ENCODE measurements at places on chromosomes 3 and 15.

DNA sequence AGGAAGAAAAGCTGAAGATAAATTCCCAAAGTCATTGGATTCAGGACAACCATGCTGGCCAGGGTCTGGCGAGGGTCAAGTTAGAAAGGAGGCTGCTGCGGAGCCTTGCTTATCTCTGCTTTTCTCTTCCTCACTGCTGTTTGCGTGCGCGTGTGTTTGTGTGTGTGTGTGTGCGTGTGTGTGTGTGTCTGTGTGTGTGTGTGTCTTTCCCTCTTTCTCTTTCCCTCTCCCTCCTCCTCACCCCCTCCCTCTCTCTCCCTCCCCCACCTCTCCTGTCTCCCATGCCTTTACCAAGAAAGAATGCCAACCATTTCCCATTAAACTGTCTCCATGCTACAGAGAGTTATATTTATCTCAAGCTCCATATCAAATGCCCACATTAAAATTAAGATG lies at the start of gene COLQ:
TSS of gene COLQ (minus strand) at position 134 of the 393 bp plus-strand sequence. CDS start at position 53, 81 bp downstream.
- H3K4me1 ChIP-seq = peaks cover 2% of the 10 kb centered on the region
- no peak within 1 kb of the TSS for H3K4me3 ChIP-seq
- H3K27me3 ChIP-seq = no peaks in the 10 kb centered on the region
- H3K27ac ChIP-seq = no peak within 1 kb of the TSS

DNA sequence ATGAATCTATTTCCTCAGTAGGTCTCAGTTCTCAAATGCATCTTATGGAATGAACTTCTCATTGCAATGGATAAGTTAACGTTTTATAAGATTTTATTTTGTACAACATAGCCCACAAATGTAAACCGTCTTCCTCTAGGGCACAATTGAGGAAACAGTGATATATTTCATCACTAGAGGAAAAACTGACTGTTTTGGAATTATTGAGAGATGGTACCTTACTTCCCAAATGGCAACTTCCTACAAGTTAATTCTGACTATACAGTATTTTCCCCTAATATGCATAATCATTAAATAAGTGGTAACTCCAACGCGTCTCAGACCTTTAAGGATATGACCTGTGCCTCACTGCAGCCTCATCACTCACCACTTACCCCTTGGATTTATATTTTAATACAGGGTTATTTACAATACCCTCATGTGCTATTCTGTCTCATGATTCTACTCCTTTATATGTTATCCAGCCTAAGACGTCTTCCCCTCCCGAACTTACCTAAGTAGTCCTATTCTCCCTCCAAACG lies 13.3 kb downstream of the GABPB1 start:
- no peak for DNase-seq
- no peak overlapping the region for H3K27ac ChIP-seq
- no peaks in the 10 kb centered on the region for H3K27me3 ChIP-seq
- no peaks in the 10 kb centered on the region for H3K36me3 ChIP-seq
- no peaks in the 10 kb centered on the region for H3K4me1 ChIP-seq
- H3K4me3 ChIP-seq = no peak overlapping the region

GRCh38 chr3:152209060-152209459 lies 59.7 kb upstream of the MBNL1 start:
- H3K27me3 ChIP-seq = no peaks in the 10 kb centered on the region
- H3K4me1 ChIP-seq = no peaks in the 10 kb centered on the region
- no peak overlapping the region for H3K27ac ChIP-seq

DNA sequence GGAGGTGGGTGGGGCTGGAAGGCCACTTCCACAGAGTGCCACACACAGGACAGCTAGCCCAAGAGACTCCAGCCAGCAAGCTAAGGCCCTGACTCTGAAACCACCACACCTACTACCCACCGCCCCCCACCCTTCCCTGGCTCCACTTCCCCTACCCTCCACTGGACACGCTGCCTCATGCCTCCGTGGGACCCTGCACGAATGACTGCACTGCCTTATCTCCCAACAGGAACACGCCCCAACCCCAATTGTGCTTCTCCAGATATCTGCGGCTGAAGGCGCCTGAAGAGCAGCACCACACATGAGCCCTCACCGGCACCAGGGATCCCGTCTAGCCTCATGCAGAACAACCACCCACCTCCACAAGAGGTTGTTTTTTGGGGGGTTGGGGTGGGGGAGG lies 2.7 kb downstream of the LINGO1 start:
- H3K36me3 ChIP-seq = no peaks in the 10 kb centered on the region
- no peak overlapping the region for H3K27ac ChIP-seq
- peaks cover 8% of the 10 kb centered on the region for H3K4me1 ChIP-seq
- H3K27me3 ChIP-seq = peaks cover 6% of the 10 kb centered on the region
- DNase-seq = no peak
- no peak overlapping the region for H3K4me3 ChIP-seq

DNA sequence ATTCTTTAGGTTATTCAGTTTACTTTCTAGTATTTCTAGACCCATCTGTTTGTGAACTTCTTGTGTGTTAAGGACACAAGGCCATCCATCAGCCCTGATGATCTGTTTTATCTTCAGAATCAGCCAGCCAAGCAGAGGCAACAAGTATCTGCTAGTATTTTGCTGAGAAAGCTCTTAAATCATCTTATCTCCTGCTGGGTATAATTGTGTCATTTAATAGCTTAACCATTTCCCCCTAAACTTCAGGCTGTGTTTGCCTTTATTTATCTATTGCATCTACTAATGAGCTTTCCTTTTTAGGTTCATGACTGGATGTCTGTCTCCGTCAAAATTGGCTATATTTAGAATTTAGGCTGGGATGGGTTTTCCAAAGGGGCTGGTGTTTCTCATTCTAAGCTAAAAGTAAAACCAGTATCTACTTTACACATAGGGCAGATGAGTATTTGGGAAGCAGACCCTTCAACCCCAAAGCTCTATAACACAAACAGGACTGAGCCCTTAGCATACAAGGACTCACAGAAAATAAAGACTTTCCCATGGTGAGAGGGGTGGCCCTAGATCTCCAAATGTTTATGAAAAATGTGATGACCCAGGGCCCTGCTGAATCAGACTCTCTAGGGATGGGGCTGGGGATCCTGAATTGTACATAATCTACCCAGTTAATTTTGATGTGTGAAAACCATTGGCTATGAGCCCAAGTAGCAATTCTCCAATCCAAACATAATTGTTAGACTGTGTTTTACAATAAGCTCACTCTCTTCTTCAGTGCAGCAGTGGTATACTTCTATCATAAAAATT lies 65.3 kb upstream of the PSMD6 start:
- H3K27ac ChIP-seq = no peak overlapping the region
- no peaks in the 10 kb centered on the region for H3K27me3 ChIP-seq
- DNase-seq = peak; percentile 63
- no peaks in the 10 kb centered on the region for H3K36me3 ChIP-seq
- peaks cover 19% of the 10 kb centered on the region for H3K4me1 ChIP-seq
- no peak overlapping the region for H3K4me3 ChIP-seq

GRCh38 chr3:148297013-148297412 lies 400.7 kb upstream of the AGTR1 start:
- H3K4me3 ChIP-seq = no peak overlapping the region
- DNase-seq = no peak
- H3K4me1 ChIP-seq = no peaks in the 10 kb centered on the region
- H3K36me3 ChIP-seq = no peaks in the 10 kb centered on the region
